Ureter (tissue), 1 donor: ENCODE measurements at places on chromosomes 12 and 14. TPM values are rescaled to one million over a fixed set of nuclear protein-coding genes. Genes with fewer than 3 reads are reported as not detected.

DNA sequence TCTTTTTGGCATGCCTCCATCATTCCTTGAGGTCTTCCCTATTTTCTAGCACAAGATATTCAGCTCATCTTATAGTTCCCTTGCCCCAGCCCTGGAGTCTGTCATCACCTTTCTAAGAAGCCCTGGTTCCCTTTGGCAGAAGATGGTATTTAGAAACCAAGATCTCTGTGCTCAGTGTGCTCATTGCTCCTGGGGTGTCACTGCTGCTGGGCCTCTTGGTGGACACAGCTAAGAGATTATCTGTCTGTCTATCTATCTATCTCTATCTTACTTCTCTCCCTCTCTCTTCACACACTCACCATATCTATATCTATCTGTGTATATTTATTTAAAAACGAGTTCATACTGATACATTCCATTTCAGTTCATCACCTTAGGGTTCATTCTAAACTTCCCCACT lies 67.2 kb downstream of the DAO start:
- no peak for DNase-seq

EPYC gene
- total RNA-seq: not detected

HOXC4 gene
- total RNA-seq: 3.5 TPM

DCN gene
- 540 TPM for total RNA-seq

GRCh38 chr12:56593909-56594621 lies 36.1 kb downstream of the BAZ2A start:
- DNase-seq: no peak

SLC15A4 gene
- total RNA-seq: 27.6 TPM

DNA sequence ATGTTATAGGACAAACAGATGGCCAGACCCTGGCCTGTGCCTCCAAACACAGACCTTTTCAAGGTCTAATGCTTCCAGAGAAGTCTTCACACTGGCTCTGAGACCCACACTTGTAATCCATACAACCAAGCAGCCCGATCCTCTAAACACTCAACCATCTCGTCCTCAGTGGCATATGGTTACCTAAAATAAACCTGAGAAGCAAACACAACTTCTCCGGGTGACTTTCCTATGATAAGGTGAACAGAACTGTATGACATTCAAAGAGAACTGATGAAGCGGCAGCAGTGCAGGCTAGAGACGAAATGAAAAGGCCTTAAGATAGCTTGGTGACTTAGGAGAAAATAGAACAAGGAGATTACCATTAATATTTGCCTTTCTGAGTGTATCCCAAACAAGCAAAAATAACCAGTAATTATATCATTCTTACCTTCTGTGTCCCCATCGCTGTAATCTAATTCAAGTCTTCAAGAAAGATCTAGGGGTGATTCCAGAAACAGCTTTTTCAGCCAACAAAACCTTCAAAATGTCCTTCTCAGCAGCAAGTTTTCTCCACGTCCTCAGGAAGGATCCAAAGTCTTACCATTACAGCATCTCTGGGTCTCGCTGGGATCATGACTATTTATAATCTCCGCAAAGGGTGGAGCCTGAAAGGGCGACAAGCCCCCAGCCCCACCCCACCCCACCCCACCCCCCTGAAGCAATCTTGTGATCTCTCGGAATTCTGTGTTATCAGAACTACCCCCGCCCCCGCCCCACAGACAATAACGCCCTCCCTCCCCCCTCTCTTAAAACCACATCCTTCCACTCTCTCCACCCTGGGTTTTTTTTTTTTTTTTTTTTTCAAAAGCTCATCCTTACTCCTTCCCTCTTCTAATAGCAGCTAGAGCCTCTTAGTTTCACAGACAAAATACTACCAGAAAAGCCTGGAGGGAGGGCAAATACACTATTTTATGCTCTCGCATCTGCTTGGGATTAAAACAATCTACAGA lies at the start of gene SLC2A3:
TSS of gene SLC2A3 (minus strand) at position 598 of the 992 bp plus-strand sequence. CDS start at position 445, 153 bp downstream.
- DNase-seq: peak; percentile 82

DNA sequence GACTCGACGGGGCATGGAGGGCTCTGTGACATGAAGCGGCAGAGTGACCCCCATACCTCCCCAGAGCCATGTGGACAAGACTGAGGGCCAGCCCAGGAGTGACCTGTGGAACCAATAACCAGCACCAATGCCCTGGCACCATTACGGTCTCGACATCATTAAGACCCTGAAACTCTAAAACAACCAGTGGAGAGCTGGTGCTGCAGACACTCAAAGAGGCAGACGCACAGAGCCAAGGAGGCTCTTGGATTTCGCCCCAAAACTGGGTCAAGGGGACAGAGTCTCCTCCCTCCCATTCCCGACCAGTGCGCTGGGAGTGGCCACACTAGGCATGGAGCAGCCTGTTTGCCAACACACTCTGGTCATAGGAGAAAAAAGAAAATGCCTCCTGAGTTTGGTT lies 41.6 kb upstream of the VASH1 start:
- DNase-seq: no peak

DNA sequence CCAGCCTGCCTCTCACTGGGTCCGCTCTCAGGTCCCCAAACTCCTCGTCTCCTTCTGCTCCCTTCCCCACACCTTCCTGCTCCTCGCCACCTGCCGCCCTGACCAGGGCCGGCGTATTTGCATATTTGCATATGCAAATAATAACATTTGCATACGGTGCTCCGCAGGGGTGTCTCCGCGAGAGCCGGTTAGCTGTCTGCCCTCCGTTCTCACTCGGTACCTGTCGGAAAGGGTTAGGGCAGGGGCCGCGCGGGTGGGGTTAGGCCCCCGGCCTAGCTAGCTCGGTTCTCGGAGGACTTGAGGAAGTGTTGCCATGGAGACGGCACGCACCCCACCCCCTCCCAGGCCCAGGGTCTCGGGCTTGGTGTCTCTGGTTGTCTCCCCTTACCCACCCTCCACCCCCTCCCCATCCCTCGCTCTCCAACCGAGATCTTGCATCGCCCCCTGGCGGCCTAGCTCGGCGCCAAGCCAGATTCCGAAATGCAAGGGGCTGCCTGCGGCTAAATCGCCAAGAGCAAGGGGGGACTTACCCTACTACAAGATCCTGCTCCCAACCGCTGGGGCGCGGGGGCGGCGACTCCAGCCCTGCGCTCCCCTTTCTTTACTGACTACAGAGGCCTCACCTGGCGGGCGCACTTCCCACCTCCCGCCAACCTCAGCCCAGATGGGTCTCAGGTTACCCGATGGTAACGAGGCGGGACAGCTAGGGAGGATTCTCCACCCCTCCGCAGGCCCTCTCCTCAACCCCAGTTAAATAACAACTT lies 8.1 kb downstream of the STAC3 start:
- DNase-seq: no peak

DNA sequence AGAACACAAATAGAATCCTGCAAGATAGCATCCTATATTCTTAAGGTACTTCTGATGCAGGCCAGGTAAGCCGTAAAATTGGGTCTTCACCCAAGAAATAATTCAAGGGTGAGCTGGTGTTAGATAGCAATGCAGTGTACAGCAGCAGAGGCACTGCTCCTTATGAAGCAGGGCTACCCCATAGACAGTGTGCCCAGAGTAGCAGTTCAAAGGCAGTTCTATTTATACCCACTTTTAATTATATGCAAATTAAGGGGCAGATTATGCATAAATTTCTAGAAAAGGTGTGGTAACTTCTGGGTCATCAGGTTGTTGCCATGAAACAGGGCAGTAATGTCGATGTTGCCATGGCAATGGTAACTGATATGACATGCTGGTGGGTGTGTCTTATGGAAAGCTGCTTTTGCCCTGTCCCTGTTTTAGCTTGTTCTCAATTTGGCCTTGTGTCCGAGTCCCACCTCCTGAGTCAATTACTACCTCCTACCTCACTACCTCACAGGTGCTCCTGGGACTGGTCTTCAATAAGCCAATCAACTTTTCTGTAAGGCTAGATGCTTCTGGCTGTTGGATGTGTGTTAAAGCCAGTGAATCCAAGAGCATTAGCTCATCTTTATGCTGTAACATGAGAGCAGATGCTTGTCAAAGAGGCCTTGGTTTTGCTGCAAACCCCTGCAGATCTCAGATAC lies 61.0 kb downstream of the PPM1A start:
- no peak for DNase-seq

- peak; percentile 63 for DNase-seq
Measured at GRCh38 chr12:26402648-26403047, 207.3 kb downstream of the SSPN start.

- no peak for DNase-seq
Measured at GRCh38 chr12:55697686-55698085, 10.0 kb downstream of the ITGA7 start.

GRCh38 chr12:29425722-29426121 lies 44.8 kb upstream of the ERGIC2 start:
- no peak for DNase-seq
